ENCODE measurements at places on chromosomes 5 and 9. TPM values are rescaled to one million over a fixed set of nuclear protein-coding genes. Genes with fewer than 3 reads are reported as not detected.

Gene ENHO
- 0.24 TPM for total RNA-seq

Gene MINAR2
- total RNA-seq = not detected

Gene FOXD4L5
- total RNA-seq = 0.16 TPM

Gene ADGRD2
- not detected for total RNA-seq

Gene PCDHB9
- total RNA-seq = 0.35 TPM

Gene NOXA1
- 13.9 TPM for total RNA-seq
